BJ (cell line): ENCODE measurements at places on chromosomes 7 and 10.
A peak's percentile ranks its signal among the peaks of the same experiment; 100 is the strongest.

GRCh38 chr10:130022511-130023299 lies 58.6 kb upstream of the EBF3 start:
- peak; percentile 77 for DNase-seq

GRCh38 chr7:7970237-7970530 lies 1.6 kb downstream of the GLCCI1 start:
- no peak for DNase-seq

DNA sequence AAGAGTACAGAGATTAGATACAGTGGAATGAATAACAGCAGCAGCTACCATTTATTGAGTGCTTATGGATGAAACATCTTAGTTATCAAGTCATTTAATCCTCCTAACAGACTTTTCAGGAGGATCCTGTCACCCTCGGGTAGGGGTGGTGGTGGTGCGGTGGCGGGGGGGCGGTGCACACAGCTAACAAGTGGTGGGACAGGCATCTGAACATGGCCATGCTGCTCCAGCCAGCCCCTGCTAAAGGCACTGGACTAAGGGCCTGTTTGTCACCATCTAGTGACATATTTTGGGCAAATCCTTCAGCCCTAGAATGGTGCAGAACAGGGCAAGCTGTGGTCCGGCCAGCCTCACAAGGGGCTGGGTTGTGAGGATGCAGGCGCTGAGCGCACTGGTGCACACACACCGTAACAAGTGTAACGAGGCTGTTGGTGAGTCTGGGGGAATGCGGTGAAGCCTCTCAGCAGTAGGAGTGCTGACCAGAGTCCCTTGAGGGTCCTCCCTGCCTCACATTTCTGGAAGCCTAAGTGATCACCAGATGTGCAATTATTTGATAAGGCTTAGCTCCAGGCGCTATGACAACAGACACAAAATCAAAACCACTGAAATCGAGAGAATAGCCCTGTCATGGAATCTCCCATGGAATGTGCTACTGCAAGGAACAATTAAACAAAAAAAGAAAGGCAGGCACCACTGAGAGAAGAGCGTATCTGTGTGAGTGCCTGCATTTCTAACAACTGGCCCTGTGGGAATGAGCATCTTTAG lies 102.2 kb downstream of the RNF216 start:
- no peak for DNase-seq

GRCh38 chr10:34010891-34011290 lies 676.4 kb upstream of the NRP1 start:
- no peak for DNase-seq

DNA sequence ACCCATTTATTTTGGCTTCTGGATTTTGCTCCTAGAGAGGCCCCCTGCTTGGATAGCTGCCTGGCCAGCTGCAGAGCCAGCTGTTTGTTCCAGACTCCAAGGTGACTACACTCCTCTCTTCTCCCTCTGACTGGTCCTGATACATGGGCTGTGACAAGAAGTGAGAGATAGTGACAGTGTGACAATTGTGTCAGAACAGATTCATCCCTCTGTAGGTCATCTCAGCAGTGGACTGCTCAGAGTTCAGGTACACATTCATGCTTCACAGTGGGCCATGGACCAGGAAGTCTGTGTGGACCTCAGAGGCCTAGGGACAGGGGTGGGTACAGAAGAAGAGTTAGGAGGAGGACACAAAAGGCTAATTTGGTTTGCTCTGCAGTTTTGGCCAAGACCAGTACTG lies 188.2 kb upstream of the MKLN1 start:
- no peak for DNase-seq

GRCh38 chr10:103493362-103493915 lies at the start of gene NEURL1:
Gene NEURL1 (plus strand): TSS chr10:103493705. CDS start chr10:103494388, 683 bp downstream.
- DNase-seq: no peak

DNA sequence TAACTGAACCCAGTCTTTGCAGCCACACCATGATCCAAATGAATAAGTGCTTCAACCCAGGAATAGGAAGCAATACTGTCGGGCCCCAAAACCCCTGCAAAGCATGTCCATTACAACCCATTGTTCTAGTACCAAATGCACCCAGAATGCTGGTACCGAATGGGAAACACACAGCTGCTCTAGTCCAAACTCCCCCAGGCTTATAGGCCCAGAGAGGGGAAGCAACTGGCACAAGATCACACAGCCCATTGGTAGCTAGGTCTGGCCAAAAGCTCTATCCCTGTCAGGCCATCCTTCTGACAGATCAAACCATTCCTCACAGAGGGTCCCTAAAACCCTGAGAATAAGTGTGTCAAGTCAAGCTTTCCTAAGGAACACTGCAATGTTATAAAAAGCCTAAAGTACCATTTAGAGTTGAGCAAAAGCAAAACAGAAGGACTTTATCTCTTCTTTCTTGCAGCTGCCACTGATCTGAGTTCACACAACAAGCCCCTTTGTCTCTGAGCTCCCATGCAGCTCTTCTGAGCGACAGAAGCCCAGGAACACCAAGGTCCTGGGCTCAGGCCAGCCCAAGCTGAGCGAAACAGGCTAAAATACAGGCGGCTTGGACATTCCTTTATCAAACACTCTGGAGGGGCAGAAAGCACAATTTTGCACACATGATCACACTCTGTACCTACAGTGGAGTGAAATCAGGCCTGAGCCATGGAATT lies 116.7 kb downstream of the SGMS1 start:
- DNase-seq: no peak

- no peak for DNase-seq
Observed at GRCh38 chr10:5895804-5896203, 5.8 kb downstream of the FBH1 start.

- DNase-seq: peak; percentile 61
Observed at GRCh38 chr7:110573862-110574528, 516.9 kb upstream of the LRRN3 start.

DNA sequence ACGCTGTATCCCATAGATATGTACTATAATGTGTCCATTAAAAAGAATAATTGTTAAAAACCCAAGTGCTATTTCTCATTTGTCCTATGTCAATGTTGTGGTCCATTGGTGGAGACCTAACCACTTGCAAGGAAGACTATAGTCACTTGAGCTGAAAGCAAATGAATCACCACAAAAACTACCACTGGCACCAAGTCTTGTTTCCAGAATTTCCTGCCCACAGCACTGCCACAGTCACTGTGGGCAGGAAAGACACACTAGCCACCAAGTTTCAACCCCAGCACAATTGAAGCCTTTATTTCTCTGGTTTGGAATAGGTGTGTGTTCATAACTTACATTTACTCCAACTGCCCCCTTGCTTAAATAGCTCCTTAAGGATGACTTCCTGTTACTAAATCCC lies 12.4 kb downstream of the DIP2C start:
- DNase-seq: no peak

DNA sequence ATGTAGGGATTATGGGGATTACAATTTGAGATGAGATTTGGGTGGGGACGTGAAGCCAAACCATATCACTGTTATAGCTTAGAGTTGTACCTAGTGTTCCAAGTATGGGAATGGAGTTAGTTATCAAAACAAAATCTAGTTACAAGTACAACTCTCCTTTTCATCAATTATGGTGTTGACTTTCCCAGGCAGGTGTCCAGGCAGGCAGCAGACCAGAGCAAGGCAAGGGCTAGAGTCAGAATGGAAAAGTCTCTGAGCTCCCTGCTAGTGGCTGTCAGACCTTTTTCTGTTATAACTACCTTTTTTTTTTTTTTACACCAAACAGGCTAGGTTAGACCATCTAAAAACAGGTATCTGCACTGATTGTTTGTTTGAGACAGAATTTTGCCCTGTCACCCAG lies 29.2 kb downstream of the PTER start:
- no peak for DNase-seq

DNA sequence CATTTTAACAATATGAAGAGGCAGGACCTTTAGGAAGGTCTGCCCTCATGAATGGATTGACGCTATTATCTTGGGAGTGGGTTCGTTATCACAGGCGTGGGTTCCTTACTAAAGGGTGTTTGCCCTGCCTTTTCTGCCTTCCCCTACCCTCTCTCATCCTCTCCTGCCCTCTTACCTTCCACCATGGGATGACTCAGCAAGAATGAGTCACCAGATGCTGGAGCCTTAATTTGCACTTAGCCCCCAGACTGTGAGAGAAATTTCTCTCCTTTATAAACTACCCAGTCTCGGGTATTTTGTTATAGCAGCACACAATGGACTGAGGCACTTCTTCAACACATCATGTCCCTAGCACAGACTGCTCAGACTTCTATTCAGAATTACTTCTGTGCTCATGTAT lies 31.4 kb upstream of the ZNF32 start:
- no peak for DNase-seq

- DNase-seq: no peak
Observed at GRCh38 chr7:79548727-79549126, 95.3 kb upstream of the MAGI2 start.

DNA sequence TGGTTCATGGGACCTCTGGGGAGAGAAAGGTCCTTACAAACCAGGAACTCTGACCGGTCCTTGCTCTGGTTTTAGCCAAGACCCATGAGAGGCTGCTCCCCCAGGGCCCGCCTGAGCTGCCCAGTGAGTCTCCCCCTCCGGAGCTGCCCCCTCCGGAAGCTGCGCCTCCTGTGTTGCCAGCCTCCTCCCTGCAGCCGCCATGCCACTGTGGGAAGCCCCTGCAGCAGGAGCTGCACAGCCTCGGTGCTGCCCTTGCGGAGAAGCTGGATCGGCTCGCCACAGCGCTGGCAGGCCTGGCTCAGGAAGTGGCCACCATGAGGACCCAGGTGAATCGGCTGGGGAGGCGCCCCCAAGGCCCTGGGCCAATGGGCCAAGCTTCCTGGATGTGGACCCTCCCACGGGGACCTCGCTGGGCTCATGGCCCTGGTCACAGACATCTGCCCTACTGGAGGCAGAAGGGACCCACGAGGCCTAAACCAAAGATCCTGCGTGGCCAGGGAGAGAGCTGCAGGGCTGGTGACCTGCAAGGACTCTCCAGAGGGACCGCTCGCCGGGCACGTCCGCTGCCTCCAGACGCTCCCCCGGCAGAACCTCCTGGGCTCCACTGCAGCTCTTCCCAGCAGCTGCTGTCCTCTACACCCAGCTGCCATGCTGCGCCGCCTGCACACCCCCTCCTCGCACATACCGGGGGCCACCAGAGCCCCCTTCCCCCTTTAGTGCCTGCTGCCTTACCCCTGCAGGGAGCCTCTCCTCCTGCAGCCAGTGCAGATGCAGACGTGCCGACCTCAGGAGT lies 40.1 kb downstream of the ZNF467 start:
- no peak for DNase-seq

- no peak for DNase-seq
Observed at GRCh38 chr7:107063245-107064120, 19.0 kb downstream of the PRKAR2B start.

- DNase-seq: no peak
Observed at GRCh38 chr10:88077977-88078376, 214.6 kb downstream of the PTEN start.

DNA sequence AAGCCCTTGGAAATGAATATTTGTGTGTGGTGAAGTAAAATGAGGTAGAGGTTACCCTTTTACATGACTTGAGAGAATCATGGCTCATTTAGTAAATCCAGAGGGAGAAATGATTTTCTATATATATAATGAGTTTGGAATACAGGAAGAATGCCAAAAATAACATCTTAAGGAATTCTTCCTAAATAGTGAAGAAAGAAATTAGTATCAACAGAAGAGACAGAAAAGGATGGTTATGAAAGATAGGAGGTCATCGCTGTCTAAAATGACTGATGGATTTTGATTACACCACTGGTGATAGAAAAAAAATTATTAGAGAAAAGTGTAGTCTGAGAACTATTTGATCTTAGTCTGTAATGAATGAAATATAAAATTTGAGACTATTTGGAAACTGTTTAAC lies 283.0 kb downstream of the ADK start:
- no peak for DNase-seq

- no peak for DNase-seq
Observed at GRCh38 chr7:26688388-26688787, 176.0 kb downstream of the SKAP2 start.

DNA sequence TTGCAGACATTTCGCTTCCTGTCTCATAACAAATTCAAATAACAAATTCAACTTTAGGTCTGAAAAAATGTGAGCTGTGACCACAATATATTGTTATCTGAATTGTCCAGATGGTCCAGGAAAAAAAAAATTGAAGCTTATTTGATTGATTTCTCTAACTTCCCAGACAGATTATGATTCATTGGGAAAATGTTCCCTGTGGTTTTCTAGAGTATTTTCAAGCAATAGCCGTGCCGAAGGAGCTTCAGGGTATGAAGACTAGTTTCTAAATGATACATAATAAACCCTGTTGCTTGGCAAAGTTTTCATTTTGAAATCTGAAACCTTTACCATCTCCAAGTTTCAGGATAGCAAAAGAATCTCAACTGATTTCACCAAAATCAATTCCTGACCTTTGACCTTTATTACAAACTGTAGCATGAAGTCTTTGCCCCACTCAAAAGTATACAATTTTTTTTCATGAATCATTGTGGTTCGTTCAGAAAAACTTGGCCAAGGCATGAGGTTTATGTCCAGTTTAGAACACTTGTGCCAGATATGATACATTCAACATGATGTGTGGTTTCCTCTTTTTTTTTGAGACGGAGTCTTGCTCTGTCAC lies 109.9 kb downstream of the JCAD start:
- peak; percentile 92 for DNase-seq

DNA sequence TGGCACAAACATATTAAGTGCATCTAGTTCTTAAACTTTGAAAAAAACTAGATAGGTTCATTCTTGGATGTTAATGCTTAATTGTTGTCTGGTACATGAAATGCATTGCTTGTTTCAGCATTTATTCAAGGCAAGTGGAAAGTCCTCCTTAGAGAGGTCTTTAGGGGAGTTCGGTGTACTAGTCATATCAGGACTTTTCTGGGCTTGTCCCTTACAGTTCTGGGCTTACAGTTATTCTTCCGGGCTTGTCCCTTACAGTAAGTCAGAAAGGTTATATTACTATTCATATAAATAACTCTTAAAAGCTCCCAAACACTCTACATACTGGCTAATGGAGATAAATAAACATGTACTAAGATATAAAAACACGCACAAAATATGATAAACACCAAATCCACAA lies 61.6 kb upstream of the MRLN start:
- DNase-seq: no peak

DNA sequence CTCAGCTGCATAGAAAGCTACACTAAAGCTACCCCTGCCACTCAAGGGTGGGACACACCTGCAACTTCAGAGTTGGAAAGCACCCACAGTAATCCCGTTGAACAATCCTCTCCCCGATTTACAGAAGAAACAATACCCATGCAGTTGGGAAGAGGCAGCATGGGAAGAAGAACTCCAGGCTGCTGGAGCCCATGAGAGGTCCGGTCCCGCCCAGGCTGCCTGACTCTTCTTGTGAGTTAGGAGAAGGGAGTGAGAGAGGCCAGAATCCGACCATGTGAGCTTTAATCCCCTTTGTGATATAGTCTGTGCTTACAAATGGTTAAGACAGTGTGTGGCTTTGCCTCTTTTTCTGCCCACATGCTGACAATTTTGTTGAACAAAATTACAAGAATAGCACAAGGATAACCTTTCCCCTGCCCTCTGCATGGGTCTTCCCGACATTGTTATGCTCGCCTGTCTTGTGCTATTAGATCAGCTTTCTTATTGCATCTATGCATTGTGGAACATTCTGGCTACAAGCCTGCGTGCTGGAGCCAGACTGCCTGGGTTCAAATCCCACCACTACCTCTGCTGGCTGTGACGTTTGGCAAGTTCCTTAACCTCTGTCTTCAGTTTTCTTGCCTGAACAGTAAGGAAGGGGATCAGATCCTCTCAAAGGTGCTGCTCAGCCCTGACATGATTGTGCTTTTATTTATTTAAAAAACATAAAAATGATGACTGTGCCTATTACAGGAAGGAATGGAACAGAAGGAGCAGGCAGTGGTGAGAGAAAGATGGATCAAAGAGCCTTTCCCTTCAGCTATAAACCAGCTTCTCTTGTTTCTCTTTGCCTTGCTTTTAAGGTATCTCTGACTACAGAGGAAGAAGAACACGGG lies 56.0 kb downstream of the BPGM start:
- DNase-seq: no peak
